Kidney tubule cell (primary cell): ENCODE measurements at places on chromosomes 2 and 18.

DNA sequence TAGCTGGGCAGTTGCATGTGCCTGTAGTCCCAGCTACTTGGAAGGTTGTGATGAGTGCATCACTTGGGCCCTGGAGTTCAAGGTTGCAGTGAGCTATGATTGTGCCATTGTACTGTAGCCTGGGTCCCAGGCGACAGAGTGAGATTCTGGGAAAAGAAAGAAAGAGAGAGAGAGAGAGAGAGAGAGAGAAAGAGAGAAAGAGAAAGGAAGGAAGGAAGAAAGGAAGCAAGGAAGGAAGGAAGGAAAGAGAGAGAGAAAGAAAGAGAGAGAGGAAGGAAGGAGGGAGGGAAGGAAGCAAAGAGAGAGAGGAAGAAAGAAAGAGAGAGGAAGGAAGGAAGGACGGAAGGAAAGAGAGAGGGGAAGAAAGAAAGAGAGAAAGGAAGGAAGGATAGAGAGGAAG lies 128.4 kb downstream of the GALNT3 start:
- no peak for DNase-seq

DNA sequence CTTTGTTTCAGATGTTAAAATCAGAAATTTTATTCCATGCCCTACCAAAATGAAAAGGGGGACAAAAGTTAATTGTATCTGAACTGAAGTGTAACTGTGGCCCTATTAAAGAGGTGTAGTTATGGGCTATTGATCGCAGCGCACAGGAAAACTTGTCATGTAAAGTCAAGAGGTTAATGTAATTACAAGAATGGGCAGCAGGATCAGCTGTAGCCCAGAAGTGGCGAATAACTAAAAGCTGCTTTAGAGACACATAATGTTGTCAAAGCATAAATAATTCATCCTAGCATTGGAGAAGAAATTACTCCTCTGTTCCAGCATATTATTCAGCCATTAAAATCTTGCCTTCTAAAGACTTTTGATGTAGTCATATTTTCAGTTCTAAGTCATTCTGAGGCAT lies 211.8 kb downstream of the EPHA4 start:
- DNase-seq, result no peak

- DNase-seq, result no peak
Measured at GRCh38 chr2:237258615-237259014, 155.3 kb downstream of the COL6A3 start.

DNA sequence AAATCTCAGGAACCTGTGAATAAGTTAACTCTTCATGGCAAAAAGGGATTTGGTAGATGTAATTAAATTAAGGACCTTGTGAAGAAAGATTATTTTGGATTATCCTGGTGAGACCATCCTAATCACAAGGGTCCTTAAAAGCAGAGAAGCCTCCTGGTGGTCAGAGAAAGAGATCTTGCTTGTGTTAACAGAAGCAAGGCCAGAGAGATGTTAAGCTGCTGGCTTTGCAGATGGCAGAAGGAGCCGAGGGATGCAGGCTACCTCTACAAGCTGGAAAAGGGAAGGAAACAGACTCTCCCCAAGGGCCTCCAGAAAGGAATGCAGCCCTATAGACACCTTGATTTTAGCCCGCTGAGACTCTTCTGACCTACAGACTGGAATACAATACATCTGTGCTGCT lies 197.0 kb downstream of the STK39 start:
- DNase-seq, result no peak

DNA sequence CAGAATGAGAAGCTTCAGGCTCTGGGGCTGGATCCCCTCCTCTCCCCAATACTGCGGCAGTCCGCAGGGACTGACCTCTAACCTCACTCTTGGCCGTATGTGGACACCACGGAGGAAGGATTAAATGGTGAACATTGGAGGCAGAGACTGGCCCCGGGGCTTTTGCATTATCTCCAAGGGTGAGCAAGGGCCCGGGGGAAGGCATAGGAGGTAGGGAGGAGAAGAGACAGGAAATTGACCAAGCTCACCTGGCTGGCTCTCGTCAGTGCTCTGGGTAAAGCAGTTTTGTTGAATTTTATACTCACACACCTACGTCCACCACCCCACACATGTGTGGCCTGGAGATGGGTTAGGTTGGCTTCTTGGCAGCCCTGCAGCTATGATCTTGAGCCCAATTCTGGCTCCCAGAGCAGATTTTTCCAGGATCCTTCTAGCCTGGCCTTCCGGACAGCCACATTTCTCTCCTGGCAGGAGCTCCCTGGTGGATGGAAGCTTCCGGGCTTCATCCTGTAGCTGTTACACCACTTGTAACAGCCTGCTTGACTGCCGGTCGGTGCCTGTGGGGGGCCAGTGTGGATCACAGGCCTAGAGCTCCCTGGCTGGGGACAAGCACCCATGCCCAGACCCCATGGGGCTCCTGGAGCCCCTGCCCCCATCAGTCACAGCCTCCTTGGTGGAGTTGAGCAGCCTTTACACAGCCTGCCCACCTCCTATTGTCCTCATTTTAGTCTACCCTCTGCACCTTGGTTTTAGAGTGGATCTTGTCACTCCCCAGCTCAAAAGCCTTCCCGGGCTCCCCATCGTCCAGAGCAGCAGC lies 7.6 kb downstream of the ITM2C start:
- no peak for DNase-seq
